ENCODE measurements at places on chromosomes 13 and 19.

DNA sequence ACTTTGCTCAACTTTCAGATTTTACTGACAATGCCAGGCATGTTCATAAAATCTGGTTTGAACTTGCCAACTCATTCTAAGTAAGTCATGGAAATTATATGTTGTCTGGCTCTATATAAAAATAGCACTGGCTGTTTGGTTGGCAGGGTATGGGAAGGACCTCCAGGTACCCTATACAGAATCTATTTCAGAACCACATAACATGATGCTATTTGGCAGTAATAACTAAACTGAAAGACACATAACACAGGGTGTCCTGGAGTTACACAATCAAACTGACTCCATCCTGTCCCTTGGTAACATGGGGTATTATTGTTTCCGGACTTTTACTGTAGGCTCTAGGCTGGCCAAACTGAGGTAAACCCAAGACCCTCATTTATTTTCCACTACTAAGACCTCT lies 248.8 kb downstream of the RGCC start:
- no peak for DNase-seq

GRCh38 chr13:74645586-74645985 lies 511.4 kb upstream of the KLF12 start:
- no peak for DNase-seq

DNA sequence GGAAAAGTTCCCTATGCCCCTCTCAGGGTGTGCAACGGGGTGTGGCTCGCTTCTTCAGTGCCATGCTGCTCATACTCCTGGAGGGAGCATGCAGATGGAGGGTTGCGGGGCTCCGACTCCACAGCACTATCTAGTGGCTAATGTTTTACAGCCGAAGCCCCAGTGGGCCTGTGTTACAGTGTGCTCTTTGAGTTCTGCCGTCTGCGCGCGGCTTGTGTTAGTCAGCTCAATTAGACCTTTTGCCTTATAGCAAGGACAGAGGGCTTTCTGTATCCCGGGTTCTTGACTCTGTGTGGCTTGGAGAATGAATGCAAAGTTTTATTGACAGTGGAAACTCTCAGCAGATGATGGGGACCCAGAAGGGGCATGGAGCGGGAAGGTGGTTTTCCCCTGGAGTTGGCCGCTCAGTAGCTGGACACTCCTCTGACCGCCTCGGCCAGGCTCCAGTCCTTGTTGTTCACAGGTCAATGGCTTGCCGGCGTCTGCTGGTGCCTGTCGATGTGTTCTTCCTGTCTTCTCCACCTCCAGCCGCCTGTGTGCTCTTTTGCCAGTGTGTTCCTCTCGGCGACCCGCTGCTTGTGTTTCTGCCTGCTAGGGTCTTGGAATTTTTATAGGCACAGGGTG lies 383.4 kb downstream of the LMO7 start:
- peak; percentile 54 for DNase-seq

DNA sequence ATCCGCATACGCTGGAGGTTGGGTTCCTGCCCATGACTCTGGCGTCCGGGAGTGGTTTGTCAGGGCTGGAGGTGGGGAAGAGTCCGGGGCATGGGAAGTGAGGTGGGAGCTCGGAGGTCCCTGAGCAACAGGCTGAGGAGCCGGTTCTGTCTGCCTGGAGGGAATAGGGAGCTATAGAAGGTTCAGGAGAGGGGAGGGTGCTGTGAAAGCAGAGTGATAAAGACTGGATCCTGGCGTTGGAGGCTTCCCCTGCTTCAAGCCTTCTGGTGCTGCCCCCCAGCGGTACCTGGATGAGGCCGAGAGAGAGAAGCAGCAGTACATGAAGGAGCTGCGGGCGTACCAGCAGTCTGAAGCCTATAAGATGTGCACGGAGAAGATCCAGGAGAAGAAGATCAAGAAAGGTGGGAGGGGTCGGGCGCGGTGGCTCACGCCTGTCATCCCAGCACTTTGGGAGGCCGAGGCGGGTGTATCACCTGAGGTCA lies 2.6 kb downstream of the HMG20B start:
- no peak for DNase-seq

GRCh38 chr13:20716951-20717350 lies 13.5 kb downstream of the IL17D start:
- peak; percentile 46 for DNase-seq

DNA sequence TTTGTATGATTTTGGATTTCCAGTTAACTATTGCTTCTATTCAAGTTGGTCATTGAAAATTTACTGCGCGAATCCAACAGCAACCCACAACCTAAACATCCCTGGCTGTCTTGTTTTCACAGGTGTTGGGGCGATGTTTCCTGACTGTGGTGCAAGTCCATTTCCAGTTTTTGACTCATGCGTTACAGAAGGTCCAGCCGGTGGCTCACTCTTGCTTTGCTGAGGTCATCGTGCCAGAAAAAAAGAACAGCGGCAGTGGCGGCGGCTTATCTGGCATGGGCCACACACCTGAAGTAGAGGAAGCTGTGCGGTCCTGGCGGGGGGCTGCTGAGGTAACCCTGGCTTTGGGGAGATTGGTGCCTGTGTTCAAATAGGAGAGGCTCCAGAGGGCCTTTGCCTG lies 45.2 kb upstream of the GPI start:
- no peak for DNase-seq

- DNase-seq = no peak
Observed at GRCh38 chr13:28204690-28205443, 66.5 kb downstream of the PAN3 start.

DNA sequence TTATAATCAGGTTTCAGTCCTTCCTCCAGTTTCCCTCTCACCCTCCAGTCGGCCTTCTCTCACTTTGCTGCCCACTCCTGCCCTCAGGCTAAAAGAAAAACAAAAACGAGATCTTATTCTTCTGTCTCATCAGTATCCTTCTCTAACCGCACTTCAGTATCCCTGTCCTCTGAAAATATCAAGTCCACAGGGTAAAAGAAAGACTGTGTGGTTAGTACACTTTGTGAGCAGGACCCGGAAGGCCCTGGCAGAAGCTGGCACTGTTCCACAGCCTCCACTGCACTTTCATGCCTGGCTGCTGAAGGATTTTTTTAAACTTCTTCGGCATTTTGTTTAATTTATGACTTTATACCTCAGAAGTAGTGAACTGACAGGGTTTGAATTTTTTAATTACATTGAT lies 51.8 kb downstream of the TM9SF2 start:
- DNase-seq = no peak

GRCh38 chr19:44303976-44304568 lies 753 bp downstream of the ZNF235 start:
- DNase-seq = peak; percentile 11

- no peak for DNase-seq
Observed at GRCh38 chr13:23380534-23380933, 53.0 kb downstream of the SACS start.

GRCh38 chr19:35143818-35144217 lies 763 bp downstream of the FXYD7 start:
- no peak for DNase-seq

DNA sequence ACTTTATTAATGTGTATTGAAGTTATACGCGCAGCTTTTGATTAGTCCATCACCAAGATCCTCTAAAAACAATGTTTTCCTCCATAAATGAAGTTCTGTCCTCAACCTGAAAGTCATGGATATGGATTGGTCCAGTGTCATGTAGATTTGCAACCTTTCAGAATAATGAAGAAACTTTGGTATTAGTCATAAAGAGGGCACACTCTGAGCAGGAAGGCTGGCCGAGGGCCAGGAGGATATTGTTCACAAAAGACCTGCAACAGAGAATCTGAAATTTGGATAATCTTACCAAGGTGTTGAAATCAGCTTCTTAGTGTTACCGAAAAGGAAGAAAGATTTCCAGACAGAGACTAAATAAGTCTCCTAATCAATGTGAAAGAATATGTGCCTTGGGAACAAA lies 20.7 kb downstream of the CLDN10 start:
- no peak for DNase-seq

DNA sequence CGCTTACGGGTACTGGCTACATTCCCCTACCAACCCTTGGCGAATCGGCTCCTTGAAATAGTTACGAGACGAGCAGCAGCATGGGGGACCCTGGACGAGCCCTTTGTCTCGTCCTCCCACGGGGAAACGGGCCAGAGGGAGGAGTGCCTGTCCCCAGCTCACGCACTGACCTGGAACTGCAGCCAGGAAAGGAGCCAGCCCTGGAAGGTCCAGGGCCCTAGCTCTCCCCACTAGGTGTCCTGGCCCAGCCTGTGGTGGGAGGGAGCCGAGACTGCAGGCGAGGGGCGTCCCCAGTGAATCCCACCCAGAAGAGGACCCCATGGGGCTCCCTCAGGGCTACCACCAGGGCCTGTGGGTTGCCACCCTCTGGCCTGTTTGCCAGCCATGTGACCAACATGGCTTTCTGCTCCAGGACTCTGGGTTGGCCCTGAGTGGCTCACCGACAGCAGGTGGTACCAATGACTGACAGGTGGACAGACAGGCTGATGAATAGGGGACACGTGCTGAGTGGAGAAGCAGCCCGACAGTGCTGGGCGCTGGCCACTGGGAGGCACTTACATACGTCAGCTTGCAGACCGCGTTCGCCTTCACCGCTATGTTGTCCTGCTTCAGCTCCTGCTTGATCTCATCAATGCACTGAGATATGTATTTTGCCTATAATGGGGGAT lies 13.2 kb downstream of the AP3D1 start:
- DNase-seq = no peak

- no peak for DNase-seq
Observed at GRCh38 chr13:99634672-99635071, 133.4 kb downstream of the TM9SF2 start.

DNA sequence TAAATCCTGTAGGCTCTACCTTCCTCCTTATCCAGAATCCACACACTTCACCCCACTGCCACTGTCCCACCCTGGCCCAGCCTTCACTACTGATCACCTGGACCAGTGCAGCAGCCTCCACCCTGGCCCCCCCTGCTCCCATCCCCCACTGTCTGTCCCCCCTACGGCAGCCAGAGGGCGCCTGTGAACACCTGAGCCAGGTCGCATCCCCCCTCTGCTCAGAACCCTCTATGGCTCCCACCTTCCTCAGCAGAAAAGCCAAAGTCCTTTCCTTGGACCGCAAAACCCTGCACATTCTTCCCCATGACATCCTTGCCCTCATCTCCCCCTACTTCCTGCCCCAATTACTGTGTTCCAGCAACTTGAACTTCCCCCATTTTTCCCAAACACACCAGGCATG lies 20.6 kb downstream of the ELAVL3 start:
- no peak for DNase-seq

- no peak for DNase-seq
Observed at GRCh38 chr13:61935710-61936109, 520.1 kb upstream of the PCDH20 start.

GRCh38 chr19:53903055-53903680 lies 5.9 kb upstream of the CACNG7 start:
- DNase-seq = no peak

DNA sequence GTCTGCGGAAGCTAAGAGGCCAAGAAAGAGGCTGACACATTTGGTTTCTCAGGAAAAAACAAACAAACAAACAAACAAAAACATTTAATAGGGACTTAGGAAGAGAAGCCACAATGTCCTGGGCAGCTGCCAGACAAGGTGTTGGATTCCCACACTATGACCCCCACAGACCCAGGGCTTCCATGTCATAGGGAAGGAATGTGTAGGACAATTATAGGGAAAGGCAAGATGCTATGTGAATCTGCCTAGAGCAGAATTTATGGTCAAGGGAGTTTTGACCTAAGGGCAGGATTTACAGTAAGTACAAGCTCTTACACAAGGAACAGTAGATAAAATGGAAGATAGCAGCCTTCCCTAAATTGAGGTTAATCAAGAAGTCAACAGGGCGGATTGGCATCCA lies 9.1 kb upstream of the CDADC1 start:
- DNase-seq = no peak

Data from NCI-H146 (cell line).